COR-L47 (cell line): ENCODE measurements at places on chromosomes 11 and 22.

- no peak for DNase-seq
Measured at GRCh38 chr11:97943493-97943892, 1077.3 kb upstream of the CNTN5 start.

DNA sequence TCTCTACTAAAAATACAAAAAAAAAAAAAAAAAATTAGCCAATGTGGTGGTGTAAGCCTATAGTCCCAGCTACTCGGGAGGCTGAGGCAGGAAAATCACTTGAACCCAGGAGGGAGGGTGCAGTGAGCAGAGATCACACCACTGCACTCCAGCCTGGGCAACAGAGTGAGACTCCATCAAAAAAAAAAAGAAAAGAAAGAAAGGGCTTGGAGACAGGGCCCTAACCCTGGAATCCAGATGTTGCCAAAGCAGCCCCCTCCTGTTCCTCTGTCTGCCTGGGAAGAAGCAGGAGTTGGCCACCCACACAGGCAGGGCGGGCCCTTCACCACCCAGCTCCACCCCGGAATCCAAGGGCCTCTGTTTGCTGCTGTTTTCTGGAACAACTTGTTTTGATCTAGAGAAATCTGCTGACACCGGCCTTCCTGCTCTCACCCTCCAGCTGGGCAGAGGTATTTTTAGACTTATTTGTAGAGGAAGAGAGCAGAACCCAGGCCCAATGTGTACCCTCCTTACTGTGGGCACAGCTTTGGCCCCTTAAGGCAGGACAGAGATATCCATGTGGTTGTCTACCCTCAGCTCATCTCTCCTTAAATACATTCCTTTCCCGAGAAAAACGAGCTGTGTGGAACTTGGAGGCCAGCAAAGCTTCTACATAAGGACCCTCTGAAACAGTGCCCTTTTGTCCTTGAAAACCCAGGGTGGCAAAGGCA is 2.7 kb upstream of the NEAT1 start:
- peak; percentile 35 for DNase-seq

DNA sequence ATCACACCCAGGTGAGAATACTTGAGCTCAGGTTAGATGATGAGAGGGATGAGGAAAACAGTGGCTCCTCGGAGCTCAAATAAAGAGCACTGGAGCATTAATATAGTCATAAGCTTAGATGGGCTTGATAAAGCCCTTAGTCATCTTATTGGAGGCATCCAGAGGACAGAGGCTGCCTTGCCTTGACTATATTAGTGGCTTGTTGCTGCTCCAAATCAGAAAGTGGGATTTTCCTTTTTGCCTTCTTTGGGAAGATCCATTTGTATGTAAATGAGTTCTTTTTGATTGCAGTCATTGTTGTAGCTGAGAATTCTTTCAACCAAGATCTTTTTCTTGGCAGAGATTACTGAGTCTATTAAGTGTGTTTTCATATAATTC is 18.9 kb downstream of the ADM start:
- DNase-seq: no peak

DNA sequence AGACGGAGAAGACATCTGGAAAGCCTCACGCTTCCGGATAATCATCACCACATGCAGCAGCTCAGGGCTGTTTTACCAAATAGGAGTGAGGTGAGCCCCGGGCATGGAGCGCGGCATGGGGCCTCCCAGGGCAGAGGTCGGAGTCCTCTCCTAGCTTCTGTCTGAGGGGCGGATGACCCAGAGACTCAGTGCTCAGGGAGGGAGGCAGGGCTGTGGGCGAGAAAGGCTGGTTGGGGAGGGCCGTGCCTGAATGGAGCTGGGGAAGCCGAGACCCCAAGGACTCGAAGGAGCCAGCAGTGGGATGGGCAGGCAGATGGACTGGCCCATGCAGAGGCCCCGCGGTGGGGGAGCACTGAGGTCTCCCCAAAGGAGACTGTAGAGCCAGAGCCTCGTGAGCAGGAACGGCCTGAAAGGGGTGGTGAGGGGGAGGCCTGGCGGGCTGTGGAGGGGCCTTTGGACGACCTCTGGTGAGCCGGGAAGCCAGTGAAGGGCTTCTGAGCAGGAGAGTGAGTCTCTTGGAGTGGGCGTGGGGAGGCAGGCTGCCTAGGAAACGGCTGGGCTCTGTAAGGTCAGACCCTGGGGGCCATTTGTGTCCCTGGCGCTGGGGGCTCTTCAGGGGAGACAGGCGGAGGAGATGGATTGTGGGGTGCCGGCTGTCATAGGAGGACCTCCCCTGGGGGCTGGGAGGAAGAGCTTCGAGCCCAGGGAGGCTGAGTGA is 24.7 kb upstream of the PANX2 start:
- DNase-seq: no peak

DNA sequence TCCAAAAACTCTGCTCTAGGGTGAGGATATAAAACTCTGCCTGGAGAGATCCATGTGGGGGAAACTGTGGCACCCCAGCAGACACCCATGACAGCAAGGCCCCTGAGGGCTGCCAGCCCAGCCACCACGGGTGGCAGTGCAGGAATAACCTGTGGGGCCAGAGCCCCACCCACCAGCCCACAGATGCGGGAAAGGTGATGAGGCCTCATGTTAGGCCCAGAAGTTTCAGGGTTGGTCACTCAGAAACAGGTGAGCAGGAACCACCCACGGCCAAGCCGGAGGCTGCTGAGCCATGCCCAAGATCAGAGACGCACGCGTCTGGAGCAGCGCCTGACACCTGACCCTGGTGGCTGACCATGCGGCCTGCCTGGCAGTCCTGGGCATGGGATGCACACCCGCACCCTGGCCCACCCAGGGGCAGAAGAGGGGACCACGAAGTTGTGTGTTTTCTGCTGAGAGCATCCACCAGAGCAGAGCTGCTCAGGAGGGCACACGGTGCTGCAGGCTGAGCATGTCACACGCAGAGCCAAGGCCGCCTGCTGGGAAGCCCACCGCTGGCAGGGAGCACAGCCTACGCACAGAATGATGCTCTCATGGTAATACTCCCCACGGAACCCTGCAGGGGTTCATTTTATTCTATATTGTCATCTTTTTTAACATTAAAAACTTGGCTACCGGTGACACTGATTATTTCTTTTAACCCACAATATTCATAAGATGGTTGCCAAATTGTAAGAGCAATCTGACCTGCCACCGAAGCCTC is 41.2 kb downstream of the DUSP8 start:
- DNase-seq: no peak
